ENCODE measurements at places on chromosomes 7 and 10. TPM values are rescaled to one million over a fixed set of nuclear protein-coding genes. Genes with fewer than 3 reads are reported as not detected.
A peak's percentile ranks its signal among the peaks of the same experiment; 100 is the strongest.

- no peak for DNase-seq
These were observed 139.6 kb downstream of the PTPN20 start for GRCh38 chr10:47050618-47051455.

The CFAP46 gene
- 7.7 TPM for polyA plus RNA-seq

DNA sequence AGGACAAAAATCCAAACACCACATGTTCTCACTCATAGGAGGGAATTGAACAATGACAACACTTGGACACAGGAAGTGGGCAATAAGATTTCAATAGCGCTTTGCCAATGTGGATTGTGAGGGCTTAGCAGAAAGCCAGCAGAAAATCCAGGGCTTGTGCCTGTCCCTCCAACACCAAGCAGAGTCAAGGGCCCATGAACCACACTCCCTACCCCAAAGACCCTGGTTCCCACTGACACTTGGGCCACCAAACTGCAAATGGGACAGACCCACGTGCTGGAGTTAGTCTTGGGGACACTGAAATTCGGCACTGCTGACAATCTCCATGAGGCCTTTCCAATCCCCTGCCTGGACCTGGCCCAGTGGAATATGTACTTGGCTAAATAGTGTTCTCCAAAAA, 67.0 kb downstream of the GRID1 start:
- no peak for DNase-seq

GRCh38 chr7:33805630-33806233, 99.6 kb upstream of the BMPER start:
- DNase-seq: no peak

GRCh38 chr7:88759230-88760135, at the start of gene ZNF804B:
ZNF804B (plus strand) TSS chr7:88759700; CDS start chr7:88759977, 277 bp downstream.
- no peak for DNase-seq

GRCh38 chr7:155312633-155313032, 15.0 kb downstream of the INSIG1 start:
- no peak for DNase-seq

DNA sequence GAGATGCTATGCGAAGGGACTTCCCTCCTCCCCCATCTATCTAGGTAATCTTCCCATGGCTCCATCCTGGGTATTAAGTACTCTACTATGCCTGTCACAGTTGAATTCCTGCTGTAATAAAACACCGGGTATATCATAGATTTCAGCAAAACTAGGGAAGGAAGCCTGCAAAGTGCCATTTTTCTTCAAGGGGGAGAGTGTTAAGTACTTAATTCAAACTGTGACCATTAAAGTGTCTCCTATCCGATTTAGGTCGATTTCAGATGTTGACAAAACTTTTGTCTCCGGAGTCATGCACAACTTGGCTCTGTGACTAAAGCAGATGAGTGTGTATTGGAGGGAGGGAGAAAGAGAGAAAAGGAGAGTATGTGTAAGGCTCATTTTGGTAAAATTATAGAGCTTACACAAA, 4.6 kb downstream of the HOXA4 start:
- no peak for DNase-seq

DNA sequence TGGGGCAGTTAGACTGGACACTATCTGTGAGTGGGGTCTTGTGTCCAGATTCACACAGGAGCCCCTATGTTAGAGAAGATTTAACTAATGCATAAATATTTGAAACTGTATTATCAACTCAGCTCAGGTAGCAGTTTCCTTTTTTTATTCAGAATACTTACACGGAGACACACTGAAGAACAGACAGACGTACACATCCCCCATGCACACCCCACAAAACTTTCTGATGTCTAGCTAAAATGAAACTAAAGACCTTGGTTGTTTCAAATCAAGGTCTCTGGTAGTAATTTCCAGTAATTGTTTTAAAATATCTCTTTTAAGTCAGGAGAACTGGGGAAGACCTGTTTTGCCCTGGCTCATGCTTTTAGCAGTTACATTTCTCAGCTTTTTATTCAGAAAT, 55.7 kb upstream of the PRKCQ start:
- DNase-seq: no peak

The ANXA8 gene
- polyA plus RNA-seq: 0.14 TPM

The EVX1 gene
- 0.09 TPM for polyA plus RNA-seq

- no peak for DNase-seq
These were observed 19.4 kb upstream of the CLDN12 start for GRCh38 chr7:90383861-90384260.

The LRRD1 gene
- 0.28 TPM for polyA plus RNA-seq

GRCh38 chr10:119932631-119933030, 40.1 kb downstream of the SEC23IP start:
- DNase-seq: no peak

DNA sequence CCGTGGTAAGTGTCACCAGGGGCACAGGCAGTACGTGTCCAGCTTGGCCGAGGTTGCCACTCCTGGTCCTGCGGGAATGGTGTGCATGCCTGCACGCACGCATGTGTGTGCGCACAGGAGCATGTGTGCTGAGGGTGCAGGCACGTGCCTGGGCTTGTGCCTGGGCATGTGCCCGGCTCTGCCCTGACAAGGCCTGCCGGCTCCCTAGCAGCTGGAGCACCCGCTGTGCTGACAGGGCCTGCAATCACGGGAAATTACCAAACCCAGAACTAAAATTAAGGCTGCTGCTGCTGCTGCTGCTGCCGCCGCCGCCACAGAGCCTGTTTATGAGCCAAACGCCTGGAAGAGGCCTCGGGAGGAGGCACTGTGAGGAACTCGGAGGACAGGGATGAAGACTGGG, 28.7 kb downstream of the GHRHR start:
- no peak for DNase-seq

The AKR1D1 gene
- 0.20 TPM for polyA plus RNA-seq

GRCh38 chr7:116209561-116210070, 723 bp upstream of the TES start:
- no peak for DNase-seq

DNA sequence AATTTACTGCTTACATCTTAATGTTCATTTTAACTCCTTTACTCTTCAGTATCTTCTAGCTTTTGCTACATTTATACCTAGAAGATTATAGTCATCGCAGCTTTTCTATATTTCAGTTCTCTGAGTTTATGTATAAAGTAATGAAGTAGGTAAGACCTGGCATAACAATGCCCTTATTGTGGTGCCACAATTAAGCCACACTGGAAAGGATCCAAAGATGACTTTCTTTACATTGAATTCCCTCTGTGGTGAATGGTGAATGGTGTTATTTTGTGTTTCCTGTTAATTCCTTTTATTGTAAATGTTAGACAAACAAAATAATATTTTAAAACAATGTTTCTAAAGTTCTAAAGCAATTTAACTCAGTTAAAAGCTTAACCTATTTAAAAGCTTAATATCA, 36.2 kb downstream of the SEMA3D start:
- no peak for DNase-seq

The GFRA1 gene
- polyA plus RNA-seq: 30.2 TPM

- no peak for DNase-seq
These were observed 193.6 kb downstream of the MLLT10 start for GRCh38 chr10:21727452-21728168.

The COMTD1 gene
- polyA plus RNA-seq: 10.3 TPM

DNA sequence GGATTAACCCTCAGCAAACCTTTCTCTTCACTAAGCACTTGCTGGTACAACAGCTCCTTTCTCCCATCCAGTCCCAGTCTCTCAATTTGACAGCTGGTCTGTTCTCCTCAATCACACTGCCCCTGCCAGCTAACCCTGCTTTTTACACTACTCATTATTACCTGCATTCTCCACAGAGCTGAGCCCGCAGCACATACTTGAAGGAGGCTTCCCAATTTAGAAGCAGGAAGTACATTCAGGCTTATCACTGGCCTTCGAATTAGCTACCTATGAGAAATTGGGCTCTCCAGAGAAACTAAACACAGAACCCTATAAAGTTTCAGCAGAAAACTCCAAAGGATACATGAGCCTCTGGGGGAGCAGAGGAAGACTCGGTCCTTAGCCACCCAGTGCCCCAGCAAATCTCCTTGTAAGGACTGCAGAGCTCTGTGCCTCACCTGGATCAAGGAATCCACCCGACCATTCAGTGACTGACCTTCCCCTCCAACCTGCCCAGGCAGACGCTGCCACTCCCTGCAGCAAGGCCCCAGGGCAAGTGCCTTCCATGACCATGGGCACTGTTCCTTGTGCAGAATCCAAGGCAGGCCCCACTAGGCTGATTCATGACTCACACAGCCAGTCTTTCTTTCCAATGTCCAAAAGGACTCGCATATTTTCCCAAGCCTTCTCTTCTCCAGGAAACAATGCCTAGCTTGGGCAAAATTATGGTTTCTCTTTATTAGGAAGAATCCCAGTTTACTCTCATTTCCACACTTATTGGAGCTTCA, 68.0 kb downstream of the VOPP1 start:
- no peak for DNase-seq

- no peak for DNase-seq
These were observed 530.3 kb downstream of the ARL4A start for GRCh38 chr7:13217768-13218167.

DNA sequence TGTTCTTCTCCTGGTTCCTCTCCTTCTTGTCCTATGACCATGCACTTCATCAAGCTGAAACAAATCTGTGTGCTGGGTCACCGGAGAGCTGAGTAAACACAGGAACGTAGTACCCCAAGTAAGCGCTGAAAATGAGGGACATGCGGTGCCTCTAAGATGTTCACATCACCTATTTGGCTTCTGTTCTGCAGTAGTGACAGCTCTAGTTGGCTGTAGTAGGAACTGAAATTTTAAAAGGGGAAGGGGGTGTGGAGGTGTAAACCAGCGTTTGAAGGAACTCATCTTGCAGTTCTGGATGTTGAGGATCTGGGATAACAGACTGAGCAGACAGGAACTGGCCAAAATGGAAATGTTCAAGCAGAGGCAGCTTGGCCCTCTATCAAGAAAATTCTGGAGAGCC, 85.2 kb downstream of the WNT2 start:
- DNase-seq: no peak

The OR2A12 gene
- 0.04 TPM for polyA plus RNA-seq

DNA sequence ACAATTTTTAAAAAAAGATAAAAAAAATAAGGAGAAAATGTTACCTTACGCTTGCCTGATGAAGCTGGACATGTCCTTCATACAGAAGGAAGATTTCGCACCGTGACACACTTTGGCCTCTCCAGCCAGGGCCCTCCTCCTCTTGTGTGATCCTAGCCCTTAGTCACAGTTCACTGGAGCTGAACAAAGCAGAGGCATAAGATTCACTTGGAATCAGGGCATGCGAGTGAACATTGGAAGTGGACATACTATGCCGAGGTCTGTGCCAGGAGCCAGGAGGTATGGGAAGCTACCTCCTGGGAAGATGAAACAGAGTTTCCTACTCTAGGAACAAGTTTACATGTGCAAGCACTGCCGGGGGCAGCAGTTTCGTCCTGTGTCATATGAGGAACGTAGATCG, 91.5 kb downstream of the XPNPEP1 start:
- no peak for DNase-seq

DNA sequence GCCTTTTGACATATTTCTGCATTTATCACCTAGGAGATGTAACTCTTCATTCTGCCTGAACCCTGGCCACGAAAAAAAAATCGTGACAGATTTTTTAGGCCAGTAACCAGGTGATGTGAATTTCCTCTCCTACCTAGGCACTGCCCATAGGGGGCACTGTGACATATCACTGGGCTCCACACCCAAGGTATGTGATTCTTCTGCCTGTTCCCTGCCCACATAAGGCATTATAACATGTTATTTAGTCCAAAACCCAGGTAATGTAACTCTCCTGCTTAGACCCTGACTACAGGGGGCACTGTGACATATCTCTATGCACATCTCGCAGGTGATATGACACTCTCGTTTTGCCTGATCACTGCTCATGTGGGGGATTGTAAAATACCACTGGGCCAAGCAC, 29.5 kb upstream of the ZNF107 start:
- no peak for DNase-seq

DNA sequence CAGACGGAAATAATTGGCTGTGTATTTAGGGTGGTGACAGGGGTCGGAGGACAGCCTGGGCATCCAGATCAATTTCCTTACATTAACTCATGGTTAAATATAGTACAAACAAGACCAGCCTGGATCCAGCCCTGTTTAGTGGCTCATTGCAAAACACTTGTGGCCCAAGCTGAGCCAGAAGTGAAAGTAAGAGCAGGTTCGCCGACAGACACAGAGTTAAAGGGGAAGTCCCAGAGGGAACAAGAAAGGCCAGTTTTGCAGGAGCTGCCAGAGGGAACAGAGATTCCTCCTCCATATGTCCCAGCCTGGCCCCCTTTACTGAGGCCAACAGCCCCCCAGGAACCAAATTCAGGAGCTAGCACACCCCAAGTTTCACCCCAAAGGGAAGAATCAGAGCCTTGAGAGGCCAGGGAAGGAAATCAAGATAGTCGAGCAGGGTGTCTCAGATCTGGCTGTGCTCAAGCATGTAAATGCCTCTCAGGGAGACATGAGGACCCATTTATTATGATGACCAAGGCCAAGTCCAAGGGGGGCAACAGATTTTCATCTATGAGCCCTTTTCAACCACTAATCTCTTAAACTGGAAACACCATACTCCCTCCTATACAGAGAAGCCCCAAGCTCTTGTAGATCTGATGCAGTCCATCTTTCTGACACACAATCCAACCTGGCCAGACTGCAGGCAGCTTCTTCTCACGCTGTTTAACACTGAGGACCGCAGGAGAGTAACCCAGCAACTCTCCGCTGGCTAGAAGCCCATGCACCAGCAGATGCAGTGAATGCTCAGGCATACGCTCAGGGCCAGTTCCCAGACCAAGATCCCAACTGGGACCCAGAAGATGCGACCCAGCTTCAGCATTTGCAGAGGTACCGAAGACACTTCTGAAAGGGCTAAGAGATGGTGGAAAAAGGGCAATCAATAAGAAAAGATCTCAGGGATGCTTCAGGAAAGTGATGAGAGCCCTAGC, 15.9 kb upstream of the ADCK2 start:
- no peak for DNase-seq

DNA sequence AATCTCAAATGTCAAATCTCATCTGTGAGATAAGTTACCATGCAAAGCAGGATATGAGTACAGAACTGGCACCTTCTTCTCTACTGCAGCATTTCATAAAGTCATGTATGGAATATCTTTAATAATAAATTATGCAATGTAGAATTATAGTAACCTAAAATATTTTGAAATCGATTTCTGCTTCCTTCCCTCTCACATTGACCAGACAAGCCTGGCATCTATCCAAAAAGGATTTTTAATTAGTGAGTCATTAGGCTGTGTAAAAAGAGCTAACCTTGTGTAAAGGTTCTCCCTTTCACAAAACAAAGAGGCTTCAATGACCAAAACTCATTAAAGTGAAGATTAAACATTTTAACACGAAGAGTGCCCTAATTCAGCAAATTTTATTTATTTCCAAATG, 48.8 kb upstream of the EXOC6 start:
- DNase-seq: no peak

GRCh38 chr10:122665329-122665860, 34.3 kb downstream of the C10orf120 start:
- peak; percentile 34 for DNase-seq

All from renal cortex interstitium (tissue), 15 donors.